ENCODE measurements at places on chromosomes 3 and 15. TPM values are rescaled to one million over a fixed set of nuclear protein-coding genes. Genes with fewer than 3 reads are reported as not detected.

DNA sequence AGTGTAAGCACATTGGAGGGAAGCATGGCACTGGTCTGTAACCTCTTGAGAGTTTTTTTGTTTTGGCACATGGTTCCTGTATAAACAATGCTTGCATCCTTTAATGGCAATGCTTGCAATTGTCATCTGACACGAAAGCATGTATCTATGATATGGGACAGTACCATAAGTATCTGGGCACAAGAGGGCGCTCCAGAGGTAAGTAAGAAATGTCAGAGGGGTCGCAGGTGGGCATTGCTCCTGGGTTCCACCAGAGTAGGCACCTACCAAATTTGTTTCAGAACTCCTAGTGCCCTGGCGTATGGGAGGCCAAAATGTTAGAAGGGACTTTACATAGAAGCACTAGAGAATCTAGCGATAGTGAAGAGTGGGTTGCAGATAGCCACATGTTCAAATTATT is 58.7 kb upstream of the BCHE start:
- H3K27ac ChIP-seq = no peak overlapping the region
- peaks cover 2% of the 10 kb centered on the region for H3K27me3 ChIP-seq
- no peaks in the 10 kb centered on the region for H3K4me1 ChIP-seq
- DNase-seq = no peak

- H3K4me3 ChIP-seq = no peak overlapping the region
- no peaks in the 10 kb centered on the region for H3K4me1 ChIP-seq
- H3K36me3 ChIP-seq = peaks cover 2% of the 10 kb centered on the region
- no peak overlapping the region for H3K27ac ChIP-seq
- H3K27me3 ChIP-seq = no peaks in the 10 kb centered on the region
- no peak for DNase-seq
Observed at GRCh38 chr15:58870451-58870850, 63.0 kb downstream of the SLTM start.

- H3K27ac ChIP-seq = no peak overlapping the region
- H3K27me3 ChIP-seq = no peaks in the 10 kb centered on the region
- no peak for DNase-seq
- no peak overlapping the region for H3K4me3 ChIP-seq
Observed at GRCh38 chr3:197540961-197541377, 14.8 kb downstream of the BDH1 start.

GRCh38 chr15:98720577-98721565 is 72.5 kb downstream of the IGF1R start:
- peak overlapping the region; percentile 88 for H3K27ac ChIP-seq
- H3K4me3 ChIP-seq = no peak overlapping the region
- no peaks in the 10 kb centered on the region for H3K36me3 ChIP-seq
- no peak for DNase-seq
- H3K4me1 ChIP-seq = peaks cover 86% of the 10 kb centered on the region
- H3K27me3 ChIP-seq = no peaks in the 10 kb centered on the region

GRCh38 chr3:51340989-51341636 is 44.0 kb upstream of the MANF start:
- no peak overlapping the region for H3K4me3 ChIP-seq
- H3K27ac ChIP-seq = peak overlapping the region; percentile 92

GRCh38 chr15:52715411-52715810 is 36.2 kb upstream of the ATOSA start:
- no peak overlapping the region for H3K4me3 ChIP-seq
- H3K27me3 ChIP-seq = no peaks in the 10 kb centered on the region
- no peak for DNase-seq
- H3K4me1 ChIP-seq = no peaks in the 10 kb centered on the region
- no peak overlapping the region for H3K27ac ChIP-seq

DNA sequence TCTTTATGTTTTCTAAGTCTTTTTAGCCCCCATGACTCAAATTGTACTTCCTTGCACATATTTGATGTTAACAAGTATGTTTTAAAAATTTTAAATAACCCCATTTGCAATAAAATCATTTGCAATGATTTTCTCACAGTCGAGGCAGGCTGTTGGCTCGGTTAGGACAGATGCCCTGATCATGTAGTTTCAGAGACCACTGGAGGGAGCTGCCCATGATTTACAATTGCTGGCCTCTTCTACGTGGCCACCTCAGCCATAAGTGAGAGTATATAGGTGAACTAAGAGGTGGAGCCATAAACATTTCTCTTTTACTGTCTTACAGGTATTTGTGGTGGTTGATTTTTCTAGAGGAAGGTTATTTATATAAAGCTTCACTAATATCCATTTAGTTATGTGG is 1.7 kb downstream of the DTWD1 start:
- peaks cover 8% of the 10 kb centered on the region for H3K36me3 ChIP-seq
- H3K27me3 ChIP-seq = no peaks in the 10 kb centered on the region
- H3K4me1 ChIP-seq = peaks cover 57% of the 10 kb centered on the region
- no peak overlapping the region for H3K4me3 ChIP-seq
- DNase-seq = no peak

GRCh38 chr3:136296960-136297359 is 46.8 kb downstream of the PCCB start:
- H3K27ac ChIP-seq = no peak overlapping the region
- no peak overlapping the region for H3K4me3 ChIP-seq
- H3K27me3 ChIP-seq = no peaks in the 10 kb centered on the region
- H3K4me1 ChIP-seq = no peaks in the 10 kb centered on the region
- peaks cover 24% of the 10 kb centered on the region for H3K36me3 ChIP-seq
- no peak for DNase-seq

- no peaks in the 10 kb centered on the region for H3K36me3 ChIP-seq
- H3K4me1 ChIP-seq = peaks cover 13% of the 10 kb centered on the region
- no peak overlapping the region for H3K27ac ChIP-seq
- H3K27me3 ChIP-seq = no peaks in the 10 kb centered on the region
Observed at GRCh38 chr3:161423911-161424522, 52.7 kb upstream of the SPTSSB start.

GRCh38 chr15:82305621-82306048 is 43.0 kb downstream of the SAXO2 start:
- peaks cover 3% of the 10 kb centered on the region for H3K36me3 ChIP-seq
- no peak overlapping the region for H3K27ac ChIP-seq
- DNase-seq = no peak
- H3K4me1 ChIP-seq = peaks cover 12% of the 10 kb centered on the region
- H3K27me3 ChIP-seq = no peaks in the 10 kb centered on the region

DNA sequence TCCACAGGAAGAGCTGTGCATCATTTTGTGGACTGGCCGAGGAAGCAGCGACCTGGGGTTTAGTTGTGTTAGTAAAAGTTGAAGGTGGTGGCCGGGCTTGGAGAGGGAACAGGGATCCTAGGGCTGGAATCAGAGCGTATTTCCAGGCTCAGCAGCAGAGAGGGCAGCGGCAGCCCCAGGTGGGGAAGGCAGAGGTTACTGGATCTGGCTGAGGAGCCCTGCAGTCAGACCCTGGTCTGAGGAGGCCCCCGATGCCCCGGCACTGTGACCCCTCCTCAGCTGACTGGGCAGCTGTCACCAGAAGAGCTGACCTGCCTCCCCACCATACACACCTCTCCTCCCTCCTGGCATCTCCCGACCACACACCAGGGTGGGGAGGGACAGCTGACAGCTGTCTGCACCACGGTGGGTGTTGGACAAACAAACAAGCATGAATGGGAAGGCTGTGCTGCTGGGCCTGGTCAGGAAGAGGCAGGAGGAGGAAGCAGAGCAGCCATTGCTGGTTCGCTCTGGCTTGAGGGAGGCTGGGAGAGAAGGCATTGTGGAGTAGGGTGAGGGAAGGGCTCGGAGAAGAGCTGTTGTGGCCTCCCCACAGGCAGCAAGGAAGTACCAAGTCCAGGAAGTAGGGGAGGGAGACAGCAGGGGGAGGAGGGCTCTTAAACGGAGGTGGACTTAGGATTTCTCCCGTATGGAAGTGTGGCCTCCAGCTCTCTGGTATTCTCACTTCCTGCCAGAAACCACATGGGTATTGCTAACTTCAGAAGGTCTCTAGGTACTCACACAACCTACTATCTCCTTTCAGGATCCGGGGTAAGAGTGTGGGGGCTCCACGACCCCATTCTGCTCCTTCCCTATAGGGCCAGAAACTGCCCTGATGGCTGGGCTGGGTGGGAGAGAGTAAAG is 49.5 kb upstream of the HACD2 start:
- peak overlapping the region; percentile 78 for H3K27ac ChIP-seq
- no peak overlapping the region for H3K4me3 ChIP-seq

DNA sequence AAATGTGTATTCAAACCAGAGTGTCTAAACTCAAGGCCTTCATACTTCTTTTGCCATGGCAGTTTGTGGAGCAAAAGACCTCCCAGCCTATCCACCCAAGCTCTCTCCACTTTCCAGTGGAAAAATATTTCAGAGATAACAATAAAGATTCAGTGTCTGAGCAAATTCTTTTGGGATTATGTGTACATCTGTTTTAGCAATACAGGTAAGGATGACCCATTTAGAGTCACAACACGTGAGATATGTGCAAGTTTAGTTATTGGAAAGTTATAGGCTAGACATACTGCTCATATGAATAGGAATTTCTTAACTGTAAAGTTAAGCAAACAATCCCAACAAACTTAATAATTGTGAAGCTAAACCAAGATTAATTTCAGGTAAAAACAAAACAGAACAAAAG is 174.5 kb upstream of the LRIG1 start:
- no peak for DNase-seq
- no peak overlapping the region for H3K4me3 ChIP-seq
- no peaks in the 10 kb centered on the region for H3K36me3 ChIP-seq
- peaks cover 36% of the 10 kb centered on the region for H3K4me1 ChIP-seq

DNA sequence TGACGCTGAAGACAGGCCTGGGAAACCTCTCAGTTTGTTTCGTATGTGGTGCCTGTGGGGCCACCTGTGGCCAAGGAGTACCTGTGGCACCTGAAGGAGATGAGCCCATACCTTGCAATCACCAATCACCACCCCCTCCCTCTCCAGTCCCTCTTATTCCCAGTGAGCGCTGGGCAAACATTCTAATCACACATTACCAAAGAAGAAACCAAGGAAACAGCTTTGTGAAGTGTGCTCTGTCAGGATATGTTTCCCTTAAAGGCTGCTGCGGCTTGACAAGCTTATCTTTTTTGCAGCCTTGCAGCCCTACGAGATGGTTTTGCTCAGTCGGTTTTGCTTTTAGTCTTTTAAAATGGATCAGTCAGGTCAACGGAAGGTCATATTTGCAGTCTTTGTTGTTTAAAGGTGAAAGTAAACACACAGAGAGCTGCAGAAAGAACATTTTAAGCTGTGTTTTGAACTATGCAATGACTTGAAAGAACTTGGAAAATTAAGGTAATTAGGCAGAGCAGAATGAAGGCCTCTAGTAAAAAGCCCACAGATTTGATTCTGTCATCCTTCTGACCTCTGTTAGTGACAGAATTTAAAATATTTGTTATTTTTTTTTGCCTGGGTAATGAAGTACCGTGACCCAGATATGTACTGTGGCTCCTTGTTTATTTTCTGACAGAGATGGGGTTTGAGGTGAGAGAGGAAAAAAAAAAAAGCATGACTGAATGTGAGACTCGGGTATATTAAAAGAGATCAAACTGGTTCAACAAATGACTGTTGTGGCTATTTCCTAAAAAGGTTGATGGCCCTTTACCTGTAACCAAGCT is 461.4 kb downstream of the NSUN3 start:
- peak; percentile 24 for DNase-seq
- no peaks in the 10 kb centered on the region for H3K36me3 ChIP-seq
- no peak overlapping the region for H3K27ac ChIP-seq

DNA sequence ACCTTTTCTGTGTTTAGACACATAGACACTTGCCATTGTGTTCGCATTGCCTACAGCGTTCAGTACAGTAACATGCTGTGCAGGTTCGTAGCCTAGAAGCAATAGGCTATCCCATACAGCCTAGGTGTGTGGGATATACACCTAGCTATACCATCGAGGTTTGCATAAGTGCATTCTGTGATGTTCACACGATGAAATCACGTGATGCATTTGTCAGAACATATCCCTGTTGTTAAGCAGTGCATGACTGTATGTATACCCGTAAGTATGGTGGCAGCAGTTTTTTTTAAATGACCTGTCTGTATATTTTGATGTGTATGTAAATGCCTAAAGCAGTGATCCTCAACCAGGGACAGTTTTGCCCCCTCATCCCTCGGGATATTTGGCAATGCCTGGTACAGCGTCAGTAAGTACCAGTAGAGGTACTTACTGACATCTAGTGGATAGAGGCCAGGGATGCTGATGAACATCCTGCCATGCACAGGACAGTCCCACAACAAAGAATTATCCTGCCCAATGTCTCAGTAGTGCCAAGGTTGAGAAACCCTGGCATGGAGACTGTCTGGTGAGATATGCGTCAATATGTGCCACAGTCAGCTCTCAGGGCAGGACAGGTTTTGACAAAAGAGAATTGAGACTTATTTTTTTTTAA is 129.1 kb downstream of the HCN4 start:
- peaks cover 4% of the 10 kb centered on the region for H3K36me3 ChIP-seq
- no peak overlapping the region for H3K4me3 ChIP-seq
- DNase-seq = no peak
- H3K27me3 ChIP-seq = no peaks in the 10 kb centered on the region

DNA sequence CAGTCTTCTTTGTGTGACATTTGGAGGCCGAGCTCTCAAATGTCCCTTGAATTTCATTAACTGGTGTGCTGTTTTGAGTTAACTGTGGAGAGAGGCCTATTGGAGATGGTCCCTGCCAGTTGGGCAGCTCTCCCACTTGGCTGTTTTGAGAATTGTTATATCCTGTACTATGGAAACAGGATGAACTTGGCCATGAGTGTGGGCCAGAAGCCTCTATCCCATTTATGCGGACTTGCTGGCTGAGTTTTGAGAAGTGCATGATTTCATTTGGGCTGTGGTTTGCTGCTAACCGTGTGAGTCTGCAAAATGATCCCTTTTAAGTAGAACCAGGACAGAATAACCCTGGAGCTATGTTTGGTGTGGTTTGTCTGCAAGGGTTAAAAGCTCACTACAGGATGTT is 366.0 kb downstream of the PTPRG start:
- peaks cover 48% of the 10 kb centered on the region for H3K4me1 ChIP-seq
- peak overlapping the region; percentile 93 for H3K27ac ChIP-seq
- H3K36me3 ChIP-seq = no peaks in the 10 kb centered on the region
- peak overlapping the region; percentile 26 for H3K4me3 ChIP-seq
- no peaks in the 10 kb centered on the region for H3K27me3 ChIP-seq

DNA sequence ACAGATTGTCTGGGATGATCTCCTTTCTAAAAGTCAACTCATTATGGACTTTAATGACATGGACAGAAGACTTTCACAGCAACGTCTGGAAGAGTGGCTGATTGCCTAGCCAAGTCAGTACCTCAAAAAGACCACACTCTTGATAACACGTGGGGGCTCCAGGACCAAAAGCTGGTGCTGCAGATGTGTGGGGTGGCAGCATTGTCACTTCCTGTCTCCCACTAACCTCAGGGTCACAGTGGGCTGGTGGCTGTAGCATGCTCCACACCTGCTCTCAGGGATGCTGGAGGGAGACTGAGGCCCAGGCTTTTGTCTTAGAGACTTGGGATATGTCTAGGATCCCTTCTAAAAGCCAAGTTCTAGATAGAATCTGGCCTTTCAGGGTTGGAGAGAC is 118.1 kb downstream of the APBA2 start:
- H3K27ac ChIP-seq = no peak overlapping the region
- no peak for DNase-seq
- no peaks in the 10 kb centered on the region for H3K27me3 ChIP-seq
- H3K4me1 ChIP-seq = peaks cover 7% of the 10 kb centered on the region
- no peak overlapping the region for H3K4me3 ChIP-seq

MYRIP gene
- not detected for total RNA-seq

COL8A1 gene
- 3,570 TPM for total RNA-seq

SLCO3A1 gene
- total RNA-seq = 3.7 TPM
